ENCODE measurements at places on chromosomes 6 and 20.
A peak's percentile ranks its signal among the peaks of the same experiment; 100 is the strongest.

DNA sequence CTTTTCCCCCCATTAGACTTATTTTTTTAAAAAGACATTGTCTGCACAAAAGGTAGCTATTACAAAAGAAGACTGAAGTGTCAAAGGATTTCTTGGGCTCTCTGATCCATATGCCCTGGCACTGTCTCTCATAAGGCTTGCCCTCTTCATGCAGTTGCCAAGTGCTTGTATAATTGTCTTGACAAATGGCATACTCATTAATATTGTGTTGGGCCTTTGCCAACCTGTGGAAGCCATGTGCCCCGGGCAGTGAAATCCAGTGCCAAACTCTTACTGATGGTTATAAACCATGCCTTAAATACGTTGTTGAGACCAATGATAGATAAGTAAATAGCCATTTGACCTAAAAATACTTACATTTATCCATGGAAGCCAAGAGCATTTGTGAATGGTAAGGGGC lies 98.1 kb downstream of the FARS2 start:
- no peak for DNase-seq

DNA sequence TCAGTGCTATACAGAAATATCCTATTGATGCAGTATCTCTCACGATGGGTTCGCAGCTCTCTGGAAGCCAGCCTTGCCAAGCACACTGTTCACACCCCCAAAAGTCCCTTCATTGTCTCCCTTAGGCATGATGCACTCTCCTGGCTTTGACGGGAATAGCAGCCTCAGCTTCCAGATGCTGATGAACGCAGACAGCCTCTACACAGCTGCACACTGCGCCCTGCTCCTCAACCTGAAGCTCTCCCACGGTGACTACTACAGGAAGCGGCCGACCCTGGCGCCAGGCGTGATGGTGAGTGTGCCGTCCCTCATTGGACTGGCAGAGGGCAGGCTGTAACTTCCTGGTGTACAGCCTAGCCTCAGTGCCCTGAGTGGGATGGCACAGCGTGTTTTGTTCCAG lies 60.0 kb upstream of the PBOV1 start:
- no peak for DNase-seq

GRCh38 chr20:37915800-37916570 lies 13.1 kb downstream of the VSTM2L start:
- no peak for DNase-seq

GRCh38 chr6:104958178-104959025 lies 1.5 kb downstream of the LIN28B start:
- no peak for DNase-seq

DNA sequence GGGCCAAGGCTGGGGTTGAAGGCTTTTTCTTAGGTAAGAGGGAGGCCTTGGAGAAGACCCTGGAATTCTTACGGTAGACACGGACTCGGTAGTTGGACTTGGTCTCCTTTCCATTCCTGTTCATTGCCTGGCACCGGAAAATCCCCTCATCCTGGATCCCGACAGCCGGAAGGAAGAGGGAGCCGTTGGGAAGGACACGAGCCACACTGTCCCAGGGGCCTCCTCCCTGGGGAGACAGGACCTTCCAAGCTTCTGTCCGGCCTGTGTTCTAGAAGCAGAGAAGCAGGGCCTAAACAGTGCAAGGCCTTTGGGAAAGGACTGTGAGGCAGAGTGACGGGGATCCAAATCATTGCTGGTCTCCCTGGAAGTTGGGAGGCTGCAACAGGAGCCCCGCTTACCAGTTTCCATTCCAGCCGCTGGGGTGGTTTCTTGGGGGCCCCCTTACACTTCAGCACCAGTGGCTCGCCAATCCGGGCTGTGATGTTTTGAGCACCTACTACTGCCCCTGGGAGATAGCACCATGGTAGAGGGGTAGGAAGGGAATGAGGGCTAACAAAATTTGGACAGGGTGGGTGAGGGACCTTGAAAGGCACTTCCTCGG lies 470 bp downstream of the AGER start:
- DNase-seq, result no peak

- no peak for DNase-seq
Observed at GRCh38 chr6:41136911-41137310, 17.2 kb downstream of the TREML1 start.

GRCh38 chr20:21719592-21720214 lies 14.2 kb downstream of the PAX1 start:
- no peak for DNase-seq

GRCh38 chr6:78253618-78254017 lies 600.8 kb downstream of the MEI4 start:
- DNase-seq, result no peak

- peak; percentile 92 for DNase-seq
Observed at GRCh38 chr6:31559958-31560696, 12.0 kb upstream of the LTA start.

- DNase-seq, result no peak
Observed at GRCh38 chr6:3453413-3454272, 3.2 kb downstream of the SLC22A23 start.

- no peak for DNase-seq
Observed at GRCh38 chr20:23783447-23783846, 32.7 kb upstream of the CST1 start.

GRCh38 chr6:149935246-149935645 lies 6.6 kb upstream of the ULBP2 start:
- DNase-seq, result no peak

DNA sequence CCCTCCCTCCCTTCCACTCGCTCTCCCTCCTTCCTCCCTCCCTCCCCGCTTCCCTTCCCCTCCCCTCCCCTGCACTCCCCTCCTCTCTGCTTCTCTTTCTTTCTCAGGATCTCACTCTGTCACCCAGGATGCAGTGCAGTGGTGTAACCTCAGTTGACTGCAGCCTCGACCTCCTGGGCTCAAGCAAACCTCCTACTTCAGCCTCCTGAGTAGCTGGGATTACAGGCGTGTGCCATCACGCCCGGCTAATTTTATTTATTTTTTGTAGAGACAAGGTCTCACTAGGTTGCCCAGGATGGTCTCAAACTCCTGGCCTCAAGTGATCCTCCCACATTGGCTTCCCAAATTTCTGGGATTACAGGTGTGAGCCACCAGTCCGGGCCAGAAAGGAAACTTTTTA lies 23.6 kb upstream of the SERPINB1 start:
- DNase-seq, result no peak

DNA sequence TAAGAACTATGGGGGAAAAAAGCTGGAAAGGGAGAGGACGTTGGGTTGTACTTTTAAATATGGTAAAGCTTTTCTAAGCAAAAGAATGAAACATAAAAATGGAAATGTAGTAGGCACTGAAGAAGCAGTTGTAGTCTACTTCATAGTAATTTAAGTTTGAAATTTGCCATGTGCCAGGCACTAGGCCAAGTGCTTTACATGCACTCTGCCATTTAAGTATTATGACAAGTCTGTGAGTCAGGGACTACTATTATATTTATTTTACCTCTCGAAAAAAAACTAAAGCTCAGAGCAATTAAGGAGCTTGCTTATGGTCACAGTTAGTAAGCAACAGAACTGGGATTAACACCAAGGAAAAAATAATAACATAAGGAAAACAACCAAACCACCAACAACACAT lies 257.8 kb downstream of the GMDS start:
- no peak for DNase-seq

GRCh38 chr6:111731456-111732195 lies 125.9 kb upstream of the TRAF3IP2 start:
- no peak for DNase-seq

DNA sequence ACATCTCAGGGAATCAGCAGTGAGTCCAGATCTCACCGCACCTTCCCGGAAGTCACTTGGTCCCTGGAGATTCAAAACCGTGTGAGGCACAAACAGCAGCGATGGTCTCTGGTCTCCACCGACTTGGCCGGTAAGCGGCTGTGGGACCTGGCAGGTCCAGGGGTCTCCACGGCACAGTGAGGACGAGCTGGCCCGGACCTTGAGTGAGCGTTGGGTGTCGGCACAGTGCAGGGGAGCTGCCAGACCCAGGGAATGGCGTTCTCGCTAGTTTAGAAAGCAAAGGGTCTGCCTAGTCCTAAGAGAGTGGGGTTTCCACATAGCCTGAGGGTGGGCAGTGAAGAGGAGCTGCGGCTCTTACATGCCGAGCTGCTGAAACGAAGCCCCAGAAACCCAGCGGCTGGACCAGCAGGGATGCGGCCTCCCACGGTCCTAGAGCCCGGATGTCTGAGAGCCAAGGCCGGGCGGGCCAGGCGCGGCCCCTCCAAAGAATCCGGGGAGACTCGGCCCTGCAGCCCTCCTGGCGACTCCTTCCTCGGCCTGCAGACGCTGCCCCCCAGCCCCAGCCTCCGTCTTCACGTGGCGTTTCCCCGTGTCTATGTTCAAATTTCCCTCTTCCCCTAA lies 185.0 kb downstream of the ERMARD start:
- DNase-seq, result no peak

- DNase-seq, result no peak
Observed at GRCh38 chr6:2651536-2651935, 99.2 kb downstream of the MYLK4 start.

- DNase-seq, result no peak
Observed at GRCh38 chr20:61768571-61769285, 297.0 kb downstream of the TAF4 start.

- peak; percentile 35 for DNase-seq
Observed at GRCh38 chr6:42963855-42964605, 3.5 kb downstream of the GNMT start.

DNA sequence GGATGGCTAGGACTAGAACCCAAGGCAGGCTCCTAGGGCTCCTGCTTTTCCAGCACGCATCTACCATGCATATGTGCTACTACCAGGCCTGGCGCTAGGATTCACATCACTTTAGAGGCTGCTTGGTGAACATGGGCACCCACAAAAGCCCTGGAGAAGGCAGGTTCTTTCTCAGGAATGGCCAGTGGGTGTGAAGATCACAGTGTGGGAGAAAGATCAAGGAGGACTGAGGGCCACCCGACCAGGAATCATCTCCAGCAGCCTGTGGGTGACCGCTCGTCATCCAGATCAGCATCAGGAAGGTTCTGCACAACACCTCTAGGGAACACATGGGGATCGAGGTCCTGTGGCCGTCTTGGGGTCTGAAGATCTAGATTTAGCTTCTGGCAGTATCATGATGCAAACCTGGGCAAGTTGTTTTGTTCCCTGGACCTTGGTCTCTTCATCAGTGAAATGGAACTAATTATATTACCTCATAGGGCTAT lies 27.3 kb downstream of the SRSF3 start:
- DNase-seq, result no peak

GRCh38 chr20:4574356-4574690 lies 147.4 kb upstream of the PRND start:
- no peak for DNase-seq

DNA sequence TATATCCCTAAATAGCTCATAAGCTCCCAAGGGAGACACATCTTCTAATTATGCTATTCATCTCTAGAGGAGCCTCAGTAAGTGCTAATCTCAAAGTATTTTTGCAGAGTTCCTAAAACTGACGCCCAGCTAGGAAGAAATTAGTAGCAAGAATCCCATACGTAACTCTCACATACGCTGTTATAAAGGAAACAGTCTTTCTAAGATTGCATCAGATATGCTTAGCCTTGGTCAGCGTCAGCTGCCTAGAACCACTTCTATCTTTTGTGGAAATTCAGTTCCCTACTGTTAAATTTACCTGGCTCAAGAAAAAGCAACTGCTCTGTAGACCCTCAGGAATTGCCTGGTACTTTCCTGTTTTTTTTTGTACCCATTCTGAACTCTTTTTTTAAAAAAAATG lies 13.6 kb downstream of the RIPOR2 start:
- DNase-seq, result no peak

DNA sequence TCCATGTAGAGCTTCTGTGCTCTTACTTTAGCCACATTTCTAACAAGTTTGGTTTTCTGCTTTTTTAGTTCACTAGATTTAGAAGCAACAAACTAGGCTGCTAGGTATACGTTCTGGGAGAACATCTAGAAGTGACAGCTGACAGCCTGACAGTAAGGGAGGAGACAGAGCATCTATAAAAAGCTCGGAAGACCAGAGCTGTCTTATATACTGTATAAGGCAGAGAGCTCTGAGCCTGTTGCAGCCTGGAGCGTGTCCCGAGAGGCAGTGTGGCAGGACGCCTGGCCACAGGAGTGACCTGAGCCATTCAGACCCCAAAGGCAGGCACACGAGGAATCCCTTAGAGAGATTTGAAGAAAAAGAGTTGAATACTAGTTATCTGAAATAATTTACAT lies 24.6 kb downstream of the PPP1R14C start:
- no peak for DNase-seq

DNA sequence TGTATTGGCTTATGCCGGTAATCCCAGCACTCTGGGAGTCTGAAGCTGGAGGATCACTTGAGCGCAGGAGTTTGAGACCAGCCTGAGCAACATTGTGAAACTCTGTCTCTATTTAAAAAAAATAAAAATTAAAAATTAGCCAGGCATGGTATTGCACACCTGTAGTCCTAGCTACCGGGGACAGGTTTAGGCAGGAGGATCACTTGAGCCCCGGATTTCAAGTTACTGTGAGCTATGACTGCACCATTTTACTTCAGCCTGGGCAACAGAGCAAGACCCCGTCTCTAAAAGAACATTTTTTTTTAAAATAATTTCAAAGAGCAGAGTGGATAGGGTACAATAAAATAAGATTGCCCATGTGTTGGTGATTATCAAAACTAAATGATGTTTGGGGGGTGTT lies 482.9 kb upstream of the SOX4 start:
- no peak for DNase-seq

- DNase-seq, result no peak
Observed at GRCh38 chr20:23200914-23201313, 114.8 kb upstream of the CD93 start.

GRCh38 chr6:3618642-3619041 lies 132.9 kb downstream of the PXDC1 start:
- DNase-seq, result no peak

- no peak for DNase-seq
Observed at GRCh38 chr6:137309078-137309762, 90.0 kb upstream of the IFNGR1 start.

DNA sequence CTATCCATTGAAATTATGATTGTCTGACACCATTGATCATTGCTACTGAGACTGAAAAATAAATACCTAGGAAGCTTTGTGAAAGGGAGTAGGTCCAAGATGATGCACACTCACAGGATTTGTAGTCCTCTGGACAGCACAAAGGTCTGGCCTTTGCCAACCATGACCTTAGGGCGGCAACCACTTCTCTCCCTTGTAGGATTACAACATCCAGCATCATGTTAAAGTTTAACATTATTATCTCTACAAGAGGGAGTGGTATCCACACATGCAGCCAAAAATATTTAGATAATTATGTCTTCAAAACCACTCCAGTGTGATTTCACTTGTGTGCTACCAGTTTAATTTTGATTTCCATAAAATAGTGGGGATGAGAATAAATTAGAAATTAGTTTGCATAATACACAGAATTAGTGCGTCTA lies 51.1 kb upstream of the NHSL1 start:
- no peak for DNase-seq

- no peak for DNase-seq
Observed at GRCh38 chr6:4447639-4448330, 312.4 kb upstream of the ECI2 start.

DNA sequence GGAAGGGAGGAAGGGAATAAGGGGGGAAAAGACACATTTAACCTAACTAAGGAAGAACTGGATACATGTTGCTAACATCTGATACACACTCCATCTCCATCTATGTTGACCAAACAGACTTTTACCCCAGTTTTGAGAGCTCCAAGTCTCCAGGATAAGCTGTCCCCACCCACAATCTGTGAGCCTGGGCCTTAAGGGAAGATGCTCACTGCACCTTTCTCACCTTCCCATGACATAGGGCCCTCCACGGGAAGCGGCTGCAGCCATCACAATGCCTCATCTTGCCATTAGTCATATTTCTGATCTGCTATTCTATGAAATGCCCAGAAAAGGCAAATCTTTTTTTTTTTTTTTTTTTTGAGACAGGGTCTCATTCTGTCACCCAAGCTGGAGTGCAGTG lies 126.6 kb upstream of the SALL4 start:
- no peak for DNase-seq

GRCh38 chr6:157064502-157064901 lies 258.8 kb downstream of the TMEM242 start:
- DNase-seq, result no peak

All from SW 1271 (cell line).